Suppressor macrophage treated with lipopolysaccharide for 4 hours (primary cell): ENCODE measurements at places on chromosomes 16 and 17.

DNA sequence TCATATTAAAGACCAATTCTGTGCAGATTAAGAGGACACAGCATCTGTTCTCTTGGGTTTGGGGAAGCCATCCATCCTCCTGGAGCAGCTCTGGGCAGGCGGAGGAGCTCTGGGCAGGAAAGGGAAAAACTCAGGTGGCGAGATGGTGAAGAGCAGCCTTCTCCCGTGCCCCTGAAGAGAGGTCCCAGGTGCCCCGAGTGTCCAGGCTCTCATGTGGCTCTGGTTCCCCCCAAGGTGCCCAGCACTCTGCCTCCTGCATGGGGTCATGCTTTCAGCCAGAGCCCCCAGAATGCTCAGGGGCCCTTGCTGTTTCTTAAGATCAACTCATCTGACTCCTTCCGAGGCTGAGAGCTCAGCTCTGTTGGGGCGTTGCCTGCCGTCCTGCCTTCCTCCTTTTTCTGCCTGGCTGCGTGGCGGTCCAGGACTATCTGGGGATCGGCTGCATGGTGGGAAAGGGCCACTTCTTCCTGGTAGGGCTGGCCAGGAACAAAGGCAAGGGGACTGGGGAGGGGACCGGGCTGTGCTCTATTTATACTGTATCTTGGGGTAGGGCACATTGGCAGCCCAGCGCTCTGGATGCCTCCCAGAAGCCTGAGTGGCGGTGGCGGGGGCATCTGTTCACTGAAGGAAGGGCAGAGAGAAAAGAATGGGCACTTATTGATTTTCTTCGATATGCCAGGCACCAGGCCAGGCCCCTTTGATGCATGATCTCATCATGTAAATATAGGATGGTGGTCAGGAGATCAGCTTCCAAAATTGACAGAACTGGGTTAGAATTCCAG, 103.2 kb upstream of the SDK2 start:
- no peak for DNase-seq

DNA sequence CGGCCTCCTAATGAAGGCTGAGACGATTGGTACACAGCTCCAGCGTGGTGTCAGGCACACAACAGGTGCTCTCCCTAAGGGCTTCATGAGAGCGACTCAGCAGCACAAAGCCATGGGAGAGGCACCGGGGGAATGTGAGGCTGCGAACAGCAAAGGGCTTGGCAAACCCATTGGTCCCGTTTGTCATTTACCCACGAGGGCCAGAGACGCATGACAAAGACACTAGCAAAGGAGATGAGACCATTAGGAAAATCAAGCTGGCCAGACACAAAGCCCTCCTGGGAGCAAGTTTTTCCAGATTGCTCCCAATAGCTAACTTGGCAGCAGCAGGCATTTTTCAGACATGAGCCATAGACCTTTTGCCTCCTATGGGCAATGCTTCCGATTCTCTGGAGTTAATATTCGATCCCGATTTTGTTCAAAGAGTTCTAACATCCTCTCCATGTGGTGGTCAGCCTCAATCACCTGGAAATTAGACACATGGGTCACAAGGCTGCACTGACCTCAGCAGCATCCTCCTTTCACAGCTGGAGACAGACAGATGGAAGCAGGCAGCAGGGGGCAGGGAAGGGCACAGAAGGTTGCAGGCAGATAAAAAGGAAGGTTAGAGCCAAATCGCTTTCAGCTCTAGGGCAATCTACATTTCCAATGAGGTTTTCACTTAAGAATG, 38.2 kb downstream of the TK2 start:
- DNase-seq: peak; percentile 18

DNA sequence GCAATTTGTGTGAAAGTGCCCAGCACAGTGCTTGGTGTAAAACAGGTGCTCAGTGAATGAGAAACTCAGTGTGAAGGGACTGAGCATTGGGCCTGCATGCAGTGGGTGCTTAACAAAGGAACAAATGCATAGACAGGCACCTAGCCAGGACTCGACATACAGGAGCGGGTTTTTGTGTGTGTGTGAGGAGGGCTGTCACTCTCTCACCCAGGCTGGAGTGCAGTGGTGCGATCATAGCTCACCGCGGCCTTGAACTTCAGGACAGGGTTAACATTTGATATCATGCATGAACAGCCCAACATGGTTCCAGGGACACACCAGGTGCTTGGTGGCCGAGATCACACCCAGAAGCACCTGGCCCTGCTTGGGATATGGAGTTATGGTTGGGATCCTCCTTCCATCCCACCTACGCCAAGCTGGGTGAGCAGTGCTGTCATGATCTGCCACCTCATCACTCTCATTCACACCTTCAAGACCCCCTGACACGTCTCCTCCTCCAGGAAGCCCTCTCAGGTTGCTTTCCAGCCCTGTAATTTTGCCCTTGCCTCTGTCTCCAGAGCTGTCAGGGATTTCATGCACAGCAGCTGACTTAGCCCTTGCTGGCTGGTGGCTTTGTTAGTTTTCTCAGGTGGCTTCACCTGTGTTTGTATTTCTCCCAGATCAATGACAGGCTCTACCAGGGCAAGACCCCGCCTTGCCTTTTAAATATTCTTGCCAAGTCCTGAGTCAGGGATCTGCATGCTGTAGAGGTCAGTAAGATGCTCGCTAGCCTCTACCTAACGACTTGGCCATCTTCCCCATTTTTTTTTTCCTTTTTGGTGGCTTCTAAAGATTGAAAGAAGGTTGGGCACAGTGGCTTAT, 66.4 kb downstream of the OR1D5 start:
- DNase-seq: no peak

- DNase-seq: peak; percentile 64
Observed at GRCh38 chr16:53224951-53225533, 170.3 kb downstream of the CHD9 start.

DNA sequence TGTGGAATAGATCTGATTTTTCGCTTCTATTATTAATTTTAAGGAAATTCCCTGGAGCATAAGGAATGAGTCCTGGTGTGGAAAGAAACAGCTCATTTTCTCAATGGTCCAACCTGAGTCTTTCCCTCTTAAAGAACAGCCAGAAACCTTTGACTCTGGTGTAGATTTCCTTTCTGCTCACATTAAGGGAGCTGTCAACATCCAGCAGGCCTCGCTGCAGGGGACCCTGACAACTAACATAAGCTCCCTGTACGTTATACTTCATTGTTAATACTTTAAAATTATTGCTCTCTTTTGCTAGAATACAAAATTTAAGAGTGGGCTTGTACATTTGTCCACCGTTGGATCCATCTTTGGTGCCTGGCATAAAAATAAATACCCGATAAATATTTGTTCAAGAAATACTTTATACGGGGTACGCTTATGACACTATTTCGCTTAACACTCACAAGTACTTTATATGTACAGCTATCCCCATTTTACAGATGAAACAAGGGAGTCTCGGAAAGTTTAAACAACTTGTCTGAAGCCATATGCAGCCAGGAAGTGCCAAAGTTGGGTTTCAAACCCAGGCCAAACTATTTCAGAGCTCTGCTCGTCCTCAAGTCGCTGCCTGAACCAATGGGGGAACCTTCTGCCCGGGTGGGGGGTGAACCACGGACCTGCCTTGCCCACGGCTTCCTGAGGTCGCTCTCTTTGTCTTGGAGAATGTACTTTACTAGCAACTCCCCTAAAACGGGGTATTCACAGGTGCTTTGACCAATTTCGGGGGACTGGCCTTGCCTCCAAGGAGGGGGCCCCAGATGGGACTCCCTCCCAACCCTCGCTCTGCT, 611 bp downstream of the SMARCE1 start:
- DNase-seq: peak; percentile 53

DNA sequence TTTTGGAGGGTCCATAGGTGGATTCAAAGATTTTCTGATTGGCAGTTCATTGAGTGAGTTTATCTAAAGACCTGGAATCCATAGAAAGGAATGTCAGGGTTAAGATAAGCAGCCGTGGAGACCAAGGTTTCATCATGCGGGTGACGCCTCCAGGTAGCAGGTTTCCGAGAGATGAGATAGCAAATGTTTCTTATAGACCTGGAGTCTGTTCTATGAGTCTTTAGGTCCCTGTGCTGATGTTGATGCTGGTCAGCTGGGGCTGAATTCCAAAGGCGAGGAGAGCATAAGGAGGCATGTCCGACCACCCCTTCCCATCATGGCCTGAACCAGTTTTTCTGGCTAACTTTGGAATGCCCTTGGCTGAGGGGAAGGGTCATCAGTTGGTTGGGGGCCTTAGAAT, 80.2 kb downstream of the RAP1GAP2 start:
- no peak for DNase-seq

DNA sequence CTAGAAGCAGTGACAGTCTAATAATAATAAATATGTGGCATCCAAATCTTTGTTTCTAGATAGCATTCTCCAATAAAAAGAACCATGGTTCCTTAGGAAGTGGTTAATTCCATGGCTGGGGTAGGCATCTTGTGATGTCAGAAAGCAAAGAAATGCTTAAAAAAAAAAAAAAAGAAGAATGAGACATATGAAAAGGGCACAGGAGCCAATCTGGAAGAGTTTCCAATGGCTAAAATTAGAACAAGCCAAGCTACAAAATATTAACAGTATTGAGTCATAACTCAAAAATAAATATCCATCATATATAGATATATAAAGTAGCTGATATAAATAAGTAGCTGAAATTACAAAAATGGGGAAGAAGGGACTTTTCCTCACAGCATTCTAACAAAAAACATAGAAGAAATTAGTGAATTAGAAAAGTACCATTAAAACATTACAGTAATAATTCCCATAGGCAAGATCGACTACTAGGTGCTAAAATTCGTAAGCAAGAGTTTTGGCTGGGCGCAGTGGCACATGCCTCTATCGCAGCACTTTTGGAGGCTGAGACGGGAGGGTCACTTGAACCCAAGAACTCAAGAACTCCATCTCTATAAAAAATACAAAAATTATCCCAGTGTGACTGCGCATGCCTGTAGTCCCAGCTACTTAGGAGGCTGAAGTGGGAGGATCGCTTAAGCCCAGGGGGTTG, 111.3 kb downstream of the TRIM37 start:
- no peak for DNase-seq

GRCh38 chr16:79543219-79543618, 57.3 kb downstream of the MAF start:
- DNase-seq: no peak

DNA sequence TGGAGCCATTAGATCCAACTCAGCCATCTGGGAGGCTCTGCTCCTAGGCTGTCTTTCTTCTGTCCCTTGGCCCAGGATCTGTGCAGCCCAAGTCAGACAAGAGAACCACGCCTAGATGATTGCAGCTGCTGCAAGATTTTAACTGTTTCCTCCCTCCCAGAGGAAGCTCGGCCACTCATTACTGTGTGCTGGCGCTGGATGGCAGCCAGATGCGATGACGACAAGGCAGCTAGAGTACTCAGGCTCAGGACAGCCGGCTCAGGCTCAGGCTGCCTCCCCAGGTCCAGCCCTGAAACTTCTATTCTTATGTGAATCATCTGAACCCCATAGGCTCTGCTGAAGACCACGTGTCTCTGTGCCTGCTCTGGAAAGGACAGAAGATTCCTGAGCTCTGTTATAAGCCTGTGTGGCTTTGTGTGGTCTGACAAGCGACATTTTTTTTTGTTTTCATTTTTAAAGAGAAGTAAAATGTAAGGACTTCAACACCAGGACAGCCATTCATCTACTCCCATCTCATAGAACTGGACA, 32.1 kb upstream of the FBXW10B start:
- peak; percentile 96 for DNase-seq

GRCh38 chr17:27038676-27039075, 255.2 kb upstream of the WSB1 start:
- DNase-seq: no peak

DNA sequence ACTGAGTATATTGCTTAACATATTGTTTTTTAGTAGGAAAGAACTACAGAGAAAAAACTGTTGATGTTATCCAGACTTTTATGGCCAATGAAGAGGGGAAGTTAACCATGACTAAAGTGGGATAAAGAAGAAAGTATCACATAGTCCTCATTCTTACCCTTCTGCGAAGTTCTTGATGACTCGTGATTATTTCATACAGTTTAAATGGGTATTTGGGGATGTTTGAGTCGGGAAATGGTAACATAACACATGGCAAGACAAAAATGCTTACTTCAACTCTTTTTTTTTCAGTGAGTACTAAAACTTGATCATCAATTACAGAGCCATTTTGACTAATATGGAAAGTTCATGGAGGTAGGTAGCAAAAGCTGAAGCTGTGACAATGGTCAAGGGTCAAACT, 4.9 kb downstream of the POLG2 start:
- peak; percentile 79 for DNase-seq

DNA sequence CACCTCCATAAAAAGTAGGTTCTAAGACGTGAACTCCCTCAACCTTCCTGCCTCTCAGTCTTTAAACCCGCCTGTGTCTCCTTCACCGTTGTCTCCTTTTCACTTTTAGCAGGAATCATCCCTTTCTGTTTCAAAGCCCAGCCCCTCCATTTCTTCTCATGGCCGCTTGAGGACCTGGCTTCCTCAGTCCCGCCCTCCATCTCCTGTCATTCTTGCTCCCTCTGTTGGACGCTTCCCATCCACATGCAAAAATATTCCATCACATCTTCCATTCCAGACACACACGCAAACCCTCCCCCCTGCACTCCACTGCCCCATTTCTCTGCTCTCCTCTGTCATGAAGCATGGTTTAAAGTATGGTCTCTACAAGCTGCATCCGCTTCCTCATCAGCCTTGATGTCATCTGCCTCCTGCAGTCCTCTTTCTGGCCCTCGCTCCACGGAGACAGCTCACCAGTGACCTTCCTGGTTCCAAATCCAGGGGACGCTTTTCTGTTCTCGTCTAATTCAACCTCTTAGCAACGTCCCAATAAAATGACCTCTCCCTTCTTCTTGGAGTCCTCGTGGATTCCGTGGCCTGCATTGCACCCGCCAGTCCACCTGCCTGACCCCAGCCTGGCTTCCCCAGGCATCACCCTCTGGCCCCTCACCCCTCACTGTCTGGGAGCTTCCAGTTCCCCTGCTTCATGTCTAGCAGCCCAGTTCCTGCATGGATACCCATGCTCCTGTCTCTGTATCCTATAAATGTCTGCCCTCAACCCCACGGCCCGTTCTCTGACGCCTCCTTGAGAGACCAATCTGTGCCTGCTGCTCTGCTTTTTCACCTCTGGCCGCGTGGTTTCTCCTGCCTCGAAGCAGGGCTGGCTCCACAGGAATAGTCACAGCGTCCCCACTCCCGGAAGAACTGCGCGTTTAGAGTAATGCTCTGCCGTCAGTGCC, 26.2 kb downstream of the ANKRD40 start:
- DNase-seq: peak; percentile 81
